Muscle of leg (tissue), 16 donors: ENCODE measurements at places on chromosomes 7 and 10.

GRCh38 chr7:47905076-47905920, 43.0 kb downstream of the PKD1L1 start:
- no peak for DNase-seq

GRCh38 chr10:90227217-90227656, 525.8 kb downstream of the KIF20B start:
- no peak for DNase-seq

- DNase-seq: no peak
Observed at GRCh38 chr10:52266858-52267257, 47.2 kb upstream of the DKK1 start.

DNA sequence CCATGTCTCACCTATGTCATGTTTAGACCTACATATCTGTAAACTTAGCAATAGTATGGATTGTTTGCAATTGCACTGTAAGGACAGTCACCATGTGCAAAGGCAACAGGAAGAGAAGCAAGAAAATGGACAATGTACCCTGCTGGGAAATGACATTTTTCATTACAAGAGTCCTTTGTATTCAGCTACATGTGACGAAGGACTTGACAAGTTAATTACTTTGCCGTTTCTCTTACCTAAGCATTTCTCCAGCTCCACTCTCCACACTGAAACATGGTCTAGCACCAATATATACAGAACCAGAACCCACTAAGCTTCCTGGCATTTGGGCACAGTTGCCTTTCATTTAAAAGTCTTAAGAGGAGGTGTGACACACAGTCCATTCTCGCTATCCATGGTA, 76.6 kb upstream of the PFKP start:
- no peak for DNase-seq

- DNase-seq: no peak
Observed at GRCh38 chr7:155280446-155281397, 17.0 kb upstream of the INSIG1 start.
